ENCODE measurements at places on chromosomes 3 and 15.

DNA sequence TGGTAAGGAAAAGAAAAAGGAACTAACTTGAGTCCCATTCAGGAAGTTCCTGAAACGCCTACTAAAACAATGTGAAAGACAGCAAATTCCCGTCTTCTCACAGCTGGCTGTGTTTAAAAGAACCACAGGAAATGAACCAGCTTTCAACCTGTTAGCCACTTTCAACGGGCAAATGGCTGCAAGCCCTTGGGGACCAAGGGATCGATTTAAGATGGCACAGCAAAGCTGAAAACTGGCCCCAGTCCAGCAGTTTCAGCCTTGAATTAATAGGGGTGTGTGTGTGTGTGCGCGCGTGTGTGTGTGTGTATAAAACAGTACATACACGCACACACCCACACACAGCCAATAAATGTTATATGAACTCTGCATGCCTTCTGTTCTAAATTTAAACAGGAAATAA is 168.7 kb upstream of the TMCO5A start:
- no peak for DNase-seq

DNA sequence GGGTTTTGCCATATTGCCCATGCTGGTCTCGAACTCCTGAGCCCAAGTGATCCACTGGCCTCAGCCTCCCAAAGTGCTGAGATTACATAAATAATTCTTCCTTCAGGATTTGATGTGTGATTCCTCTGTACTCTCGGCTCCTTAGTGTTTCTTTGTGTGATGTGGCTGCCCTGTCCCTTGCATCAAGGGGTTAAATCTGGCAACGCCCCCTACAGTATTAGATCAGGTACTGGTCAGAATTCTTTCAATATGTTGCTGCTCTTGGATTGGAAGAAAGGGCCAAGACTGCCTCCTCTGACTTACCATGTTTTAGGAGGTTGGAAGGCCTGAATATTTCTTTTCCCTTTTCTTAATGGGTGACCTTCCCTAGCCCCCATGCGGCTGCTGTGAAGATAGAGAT is 390.6 kb upstream of the WNT5A start:
- no peak for DNase-seq

DNA sequence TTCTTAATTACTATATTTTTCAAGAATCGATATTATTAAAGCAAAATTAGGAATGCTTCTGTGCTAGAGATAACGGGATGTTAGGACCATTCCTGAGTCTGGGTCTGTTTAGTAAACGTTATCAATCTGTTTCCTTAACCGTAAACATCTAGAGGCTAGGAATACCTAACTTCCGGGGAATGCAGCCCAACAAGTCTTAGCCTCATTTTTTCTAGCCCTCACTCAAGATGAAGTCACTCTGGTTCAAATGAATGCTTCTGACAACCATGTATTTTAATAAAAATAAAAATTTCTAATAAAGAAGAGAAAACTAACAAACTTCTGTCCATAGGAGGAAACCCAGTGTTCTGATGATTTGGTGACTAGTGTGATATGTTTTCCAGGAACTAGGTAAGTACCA is 11.1 kb upstream of the SELENOK start:
- no peak for DNase-seq

DNA sequence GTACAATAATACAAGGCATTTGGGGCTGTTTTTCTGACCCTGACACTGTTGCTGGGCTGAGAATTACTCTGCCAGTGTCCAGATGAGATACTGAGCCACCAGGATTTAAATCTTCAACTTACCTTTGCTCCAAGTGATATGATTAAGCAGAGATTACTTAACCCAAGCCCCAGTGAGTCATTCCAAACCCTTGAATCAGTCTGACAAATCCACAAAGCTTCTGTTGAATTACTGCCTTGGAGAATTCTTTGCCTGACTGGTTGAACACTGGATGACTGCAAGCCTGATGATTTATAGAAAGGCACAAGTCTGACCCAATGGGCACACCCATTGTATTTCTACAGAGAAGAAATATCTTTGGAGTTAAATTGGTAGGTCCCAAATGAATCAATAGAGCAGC is 88.2 kb upstream of the TSC22D2 start:
- no peak for DNase-seq

GRCh38 chr3:133447750-133448477 is 48.1 kb downstream of the BFSP2 start:
- no peak for DNase-seq

DNA sequence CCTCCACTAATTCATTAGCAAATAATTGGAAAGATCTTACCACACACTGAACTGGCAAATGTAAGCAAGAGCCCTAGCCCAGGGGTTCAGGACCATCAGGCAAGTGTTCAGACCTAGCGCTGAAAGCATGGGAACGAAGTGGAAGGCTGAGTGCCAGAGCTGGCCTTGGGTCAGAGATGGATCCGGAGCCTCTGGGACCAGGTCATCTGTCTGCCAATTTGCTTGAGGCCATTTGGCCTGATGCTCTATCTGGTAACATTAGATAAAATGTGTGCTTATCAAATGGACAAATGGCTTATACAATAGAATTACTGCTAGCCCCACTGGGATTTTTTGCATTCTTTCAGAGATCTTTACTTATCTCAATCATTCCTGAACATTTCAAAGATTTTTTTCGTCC is 1.4 kb upstream of the TMC3 start:
- DNase-seq, result no peak

- DNase-seq, result no peak
Observed at GRCh38 chr3:50644561-50644960, 27.6 kb downstream of the MAPKAPK3 start.

GRCh38 chr3:13046569-13047274 is 26.5 kb downstream of the IQSEC1 start:
- DNase-seq, result no peak

- no peak for DNase-seq
Observed at GRCh38 chr15:92879949-92880725, 20.0 kb upstream of the CHD2 start.

DNA sequence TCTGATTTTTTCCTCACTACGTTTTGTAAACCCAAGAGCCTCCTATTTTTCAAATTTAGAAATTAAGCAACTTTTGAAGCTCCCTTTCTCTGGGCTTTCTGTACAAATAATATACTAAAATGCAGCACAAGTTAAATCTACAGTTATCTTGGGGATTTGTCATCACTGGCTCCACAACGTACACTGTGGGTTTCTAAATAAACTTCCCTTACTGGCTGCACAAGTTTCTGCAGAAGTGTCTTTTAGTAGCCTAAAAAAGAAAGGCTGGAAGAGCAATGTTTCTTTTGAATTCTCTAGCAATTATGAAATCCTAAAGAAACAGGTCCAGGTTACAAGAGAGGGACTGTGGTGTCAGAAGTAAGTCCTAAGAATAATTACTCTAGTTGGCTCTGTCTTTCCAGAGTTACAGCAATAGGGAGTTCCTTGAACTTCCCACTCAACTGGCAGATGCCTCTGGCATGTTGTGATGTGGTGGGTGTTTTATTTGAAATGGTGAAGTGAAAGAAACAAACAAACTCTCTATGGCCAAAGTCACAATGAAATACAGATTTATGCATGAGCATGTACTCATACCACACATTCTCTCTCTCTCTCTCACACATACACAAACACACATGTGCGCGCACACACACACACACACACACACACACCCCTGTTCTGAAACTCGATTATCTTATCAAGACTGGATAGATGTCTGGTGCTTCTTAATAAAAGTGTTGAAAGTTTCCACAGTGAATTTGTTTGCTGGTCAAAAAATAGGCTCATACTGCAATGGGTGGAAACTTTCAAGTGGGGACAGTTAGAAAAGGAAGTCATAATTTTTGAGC is 198.2 kb downstream of the SSR3 start:
- no peak for DNase-seq

GRCh38 chr3:14113965-14114635 is 10.6 kb downstream of the CHCHD4 start:
- no peak for DNase-seq

- peak; percentile 35 for DNase-seq
Observed at GRCh38 chr15:70466895-70467529, 296.3 kb downstream of the UACA start.

- no peak for DNase-seq
Observed at GRCh38 chr3:73602170-73602569, 22.6 kb downstream of the PDZRN3 start.

- DNase-seq, result no peak
Observed at GRCh38 chr3:132268956-132269355, 48.3 kb upstream of the ACP3 start.
